NCI-H1417 treated with DMSO at 0.1 percent for 48 hours (cell line): ENCODE measurements at places on chromosomes 4 and X.

- DNase-seq: peak; percentile 52
Measured at GRCh38 chr4:82428969-82429727, 1.1 kb downstream of the HNRNPDL start.

GRCh38 chrX:38006291-38006690 is at the start of gene SYTL5:
TSS of gene SYTL5 (plus strand) at chrX:38006553. CDS start at chrX:38033890, 27,337 bp downstream.
- DNase-seq: no peak

DNA sequence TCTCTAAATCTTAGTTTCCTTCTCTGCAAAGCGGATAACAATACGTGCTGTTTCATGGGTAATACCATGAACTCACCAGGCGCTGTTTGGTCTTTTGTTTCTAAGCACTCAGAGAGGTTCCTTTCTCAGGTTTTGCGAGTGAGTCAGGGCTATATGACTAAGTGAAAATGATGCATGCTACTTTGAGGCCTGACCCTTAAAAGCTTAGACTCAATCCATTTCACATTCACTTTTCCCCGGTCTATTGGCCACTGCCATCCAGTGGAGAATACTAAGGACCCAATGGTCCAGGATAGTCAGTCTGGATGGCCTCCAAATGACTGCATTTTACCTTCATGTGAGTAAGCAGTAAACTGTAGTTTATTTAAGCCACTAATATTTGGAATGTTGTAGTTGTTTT is 400.8 kb upstream of the SLIT2 start:
- DNase-seq: no peak

DNA sequence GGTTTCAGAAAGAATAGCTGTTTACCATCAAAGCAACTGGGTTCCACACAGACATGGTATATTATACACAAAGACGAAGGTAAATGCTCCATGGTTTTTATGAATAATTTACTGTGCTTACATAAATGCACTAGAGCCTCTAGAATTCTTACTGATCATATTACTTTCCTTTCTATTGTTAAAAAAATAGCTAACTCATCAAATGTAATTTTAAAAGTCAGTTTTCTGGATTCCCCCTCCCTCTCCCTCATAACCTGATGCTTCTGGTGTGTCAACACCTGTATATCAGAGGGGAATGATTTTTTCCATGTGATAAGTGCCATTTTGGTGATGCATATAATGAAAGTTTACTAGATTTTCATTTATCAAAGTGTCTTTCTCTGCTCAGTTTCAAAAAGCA is 31.1 kb upstream of the LEF1 start:
- no peak for DNase-seq

DNA sequence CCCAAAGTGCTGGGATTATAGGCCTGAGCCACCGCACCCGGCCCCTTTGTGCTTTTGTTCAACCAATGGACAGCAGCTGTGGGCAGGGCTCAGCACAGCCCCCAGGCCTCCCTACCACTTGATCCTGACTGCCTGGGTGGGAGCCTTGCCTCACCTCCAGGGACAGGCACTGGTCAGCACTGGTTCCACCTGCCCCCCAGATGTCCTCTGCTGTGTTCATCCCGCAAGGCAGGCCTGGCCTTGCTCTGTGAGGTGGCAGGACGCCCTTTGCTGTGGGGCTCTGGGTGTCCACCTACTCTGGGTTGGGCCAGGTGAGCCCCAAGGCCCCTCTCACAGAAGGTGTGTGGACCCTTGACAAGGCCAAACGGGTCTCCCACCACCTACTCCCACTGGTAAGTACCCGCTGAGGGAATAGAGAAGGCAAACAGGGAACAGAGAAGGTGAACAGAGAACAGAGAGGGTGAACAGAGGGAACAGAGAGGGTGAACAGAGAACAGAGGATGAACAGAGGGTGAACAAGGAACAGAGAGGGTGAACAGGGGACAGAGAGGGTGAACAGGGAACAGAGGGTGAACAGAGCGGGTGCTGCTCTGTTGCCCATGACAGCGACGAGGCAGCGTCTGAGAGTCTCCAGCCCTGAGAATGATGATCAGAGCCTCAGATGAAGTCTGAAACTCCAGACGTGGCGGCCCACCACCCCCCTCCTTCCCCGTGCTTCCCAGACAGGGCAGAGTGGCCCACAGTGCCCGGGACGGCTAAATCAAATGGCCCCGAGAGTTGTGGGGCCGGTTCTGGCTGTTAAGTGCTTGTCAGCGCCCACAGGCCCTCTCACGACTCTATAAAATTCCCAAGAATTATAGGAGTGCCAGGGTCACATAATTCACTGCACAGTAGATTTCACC is 55.0 kb upstream of the NKX1-1 start:
- no peak for DNase-seq

GRCh38 chrX:37291924-37292323 is 57.2 kb upstream of the PRRG1 start:
- DNase-seq: no peak

DNA sequence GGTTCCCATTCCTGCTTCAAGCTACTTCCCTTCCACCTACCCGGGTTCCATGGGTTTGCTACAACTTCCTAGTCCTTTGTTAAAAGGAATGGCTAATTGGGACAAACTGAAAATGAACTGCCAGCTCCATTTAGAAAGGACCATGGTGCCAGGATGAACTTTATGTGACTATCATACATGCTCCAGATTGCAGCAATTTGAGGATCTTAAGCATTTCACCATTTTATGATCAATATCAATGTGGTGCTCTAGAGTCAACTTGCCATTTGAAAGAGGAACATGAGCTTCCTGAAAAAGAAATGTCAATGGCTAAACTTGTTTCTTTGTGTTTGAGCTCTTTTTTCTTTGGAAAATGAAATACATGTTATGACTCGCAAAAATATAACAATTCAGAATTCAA is 92.7 kb upstream of the IL15 start:
- DNase-seq: no peak

DNA sequence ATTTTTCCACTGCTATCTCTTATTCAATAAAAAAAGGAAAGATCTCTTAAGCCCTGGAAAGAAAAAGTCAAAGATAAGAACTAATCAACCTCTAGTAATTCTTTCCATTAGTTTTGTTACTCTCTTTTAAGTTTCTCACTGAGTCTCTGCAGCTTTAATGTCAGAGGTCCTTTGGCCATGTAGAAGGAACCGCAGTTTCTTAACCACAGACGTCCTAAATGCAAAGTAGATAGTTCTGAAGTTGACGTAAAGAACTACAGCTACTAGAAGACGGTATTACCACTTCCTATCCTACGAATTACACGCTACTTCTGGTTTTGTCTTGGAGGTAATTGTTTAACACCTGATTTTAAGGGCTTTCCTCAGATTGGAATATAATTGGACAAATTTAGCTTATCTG is 325.9 kb downstream of the ANKRD50 start:
- no peak for DNase-seq

DNA sequence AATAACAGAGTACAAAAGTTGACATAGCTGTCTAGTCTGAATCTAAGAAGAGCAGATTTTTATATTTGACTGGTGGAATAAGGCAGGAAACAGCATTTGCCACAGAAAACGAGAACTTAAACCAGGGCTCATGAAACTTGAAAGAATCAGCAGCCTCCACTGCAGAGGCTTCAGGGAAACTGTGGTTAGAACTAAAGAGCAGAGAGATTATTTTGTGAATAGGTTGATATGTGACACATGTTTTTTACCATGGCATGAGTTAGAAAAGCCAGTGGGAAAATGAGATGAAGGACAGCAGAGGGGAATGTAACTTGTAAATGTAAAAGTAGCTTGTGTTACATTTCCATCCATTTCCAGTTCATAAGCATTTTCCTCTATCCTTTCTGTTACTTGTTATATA is 63.7 kb upstream of the CAMK2D start:
- no peak for DNase-seq

GRCh38 chr4:23364167-23364566 is 525.7 kb downstream of the PPARGC1A start:
- no peak for DNase-seq

DNA sequence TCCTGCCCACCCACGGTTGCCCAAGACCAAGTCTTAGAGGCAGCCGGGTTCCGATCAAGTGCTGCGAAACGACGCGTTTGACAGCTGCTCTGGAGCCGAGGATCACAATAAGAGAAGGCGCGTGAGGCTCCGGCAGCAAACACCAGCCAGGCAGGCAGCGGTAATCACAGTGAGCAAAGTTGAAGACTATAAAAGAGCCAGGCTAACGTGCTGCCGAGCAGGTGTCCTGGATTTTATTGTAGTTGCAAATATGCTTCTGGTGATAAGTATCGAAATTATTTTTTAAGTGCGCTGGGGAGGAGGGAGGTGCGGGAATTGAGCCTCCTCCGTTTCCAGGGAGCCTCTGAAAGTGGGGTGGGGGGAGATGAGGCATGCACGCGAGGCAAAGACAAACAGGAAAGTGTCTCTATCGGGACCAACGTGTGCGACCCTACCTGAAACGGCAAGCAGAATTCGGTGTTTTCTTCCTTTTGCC is 590 bp downstream of the GABRA2 start:
- no peak for DNase-seq

GRCh38 chrX:129566073-129566472 is 26.0 kb downstream of the OCRL start:
- DNase-seq: no peak

- no peak for DNase-seq
Measured at GRCh38 chr4:154985673-154986072, 204.6 kb downstream of the RBM46 start.

GRCh38 chr4:78971326-78971725 is 32.1 kb upstream of the PAQR3 start:
- no peak for DNase-seq

- no peak for DNase-seq
Measured at GRCh38 chr4:2079006-2079405, 19.9 kb downstream of the NAT8L start.

- DNase-seq: no peak
Measured at GRCh38 chr4:184750926-184751584, 17.2 kb upstream of the CENPU start.

DNA sequence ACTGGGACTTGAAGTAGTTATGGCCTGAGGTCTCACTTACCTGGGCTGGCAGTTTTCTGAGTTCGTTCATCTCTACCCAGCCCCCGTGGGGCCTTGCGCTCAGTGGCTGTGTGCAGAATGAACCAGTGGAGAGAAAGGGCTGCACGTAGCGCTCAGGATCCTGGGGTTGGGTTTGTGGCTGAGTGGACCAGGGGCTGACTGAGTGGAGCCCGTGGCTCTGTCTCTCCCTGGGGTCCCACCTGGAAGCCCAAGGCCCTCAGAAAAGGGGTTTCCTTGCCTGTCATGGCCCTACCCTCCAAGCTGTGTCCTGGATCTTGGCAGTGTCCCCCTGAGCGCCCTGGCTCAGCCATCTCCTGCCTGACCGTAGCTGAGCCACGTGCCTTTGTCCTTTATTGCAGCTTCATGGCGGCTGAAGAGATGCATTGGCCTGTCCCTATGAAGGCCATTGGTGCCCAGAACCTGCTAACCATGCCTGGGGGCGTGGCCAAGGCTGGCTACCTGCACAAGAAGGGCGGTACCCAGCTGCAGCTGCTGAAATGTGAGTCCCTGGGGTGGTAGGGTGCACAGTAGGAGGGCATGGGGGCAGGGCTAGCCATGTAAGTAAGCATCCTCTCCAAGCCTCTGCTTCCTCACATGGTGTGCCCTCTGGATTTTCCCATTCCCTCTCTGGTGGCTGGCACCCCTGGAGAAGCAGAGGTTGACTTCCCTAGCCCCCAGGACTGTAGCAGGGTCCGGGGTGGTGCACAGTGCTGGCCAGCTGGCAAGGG is 23.2 kb upstream of the ADD1 start:
- no peak for DNase-seq

DNA sequence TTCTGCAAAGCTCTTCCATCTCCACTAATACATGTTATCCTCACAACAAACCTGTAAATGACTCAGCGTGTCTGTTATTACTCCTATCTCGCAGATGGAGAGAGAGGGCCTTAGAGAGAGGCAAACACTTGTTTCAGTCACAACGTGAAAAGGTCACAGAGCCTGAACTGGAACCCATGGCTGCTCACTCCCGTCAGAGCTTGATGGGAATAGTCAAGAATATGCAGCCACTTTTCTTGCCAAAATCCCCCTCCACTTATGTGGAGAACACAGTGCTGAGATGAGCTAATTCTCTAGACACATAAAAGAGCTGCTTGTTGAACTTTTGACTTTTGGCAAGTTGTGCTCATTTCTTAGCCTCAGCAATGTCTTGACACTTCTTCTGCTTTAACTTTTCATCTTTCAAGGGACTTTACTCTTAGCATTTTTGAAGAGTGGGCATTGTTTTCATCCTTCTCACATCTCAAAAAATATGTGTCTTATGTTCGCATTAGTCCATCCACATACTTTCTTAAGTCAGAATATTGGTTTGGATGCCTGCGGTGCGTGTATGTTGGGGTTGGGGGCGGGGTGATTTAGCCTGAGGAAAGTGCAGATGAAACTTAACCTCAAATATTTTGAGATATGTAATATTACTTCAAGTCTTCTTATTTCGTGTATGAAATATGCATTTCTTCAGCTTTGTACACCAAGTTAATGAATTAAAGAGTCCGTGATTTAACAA is 69.2 kb downstream of the SYNPO2 start:
- no peak for DNase-seq

DNA sequence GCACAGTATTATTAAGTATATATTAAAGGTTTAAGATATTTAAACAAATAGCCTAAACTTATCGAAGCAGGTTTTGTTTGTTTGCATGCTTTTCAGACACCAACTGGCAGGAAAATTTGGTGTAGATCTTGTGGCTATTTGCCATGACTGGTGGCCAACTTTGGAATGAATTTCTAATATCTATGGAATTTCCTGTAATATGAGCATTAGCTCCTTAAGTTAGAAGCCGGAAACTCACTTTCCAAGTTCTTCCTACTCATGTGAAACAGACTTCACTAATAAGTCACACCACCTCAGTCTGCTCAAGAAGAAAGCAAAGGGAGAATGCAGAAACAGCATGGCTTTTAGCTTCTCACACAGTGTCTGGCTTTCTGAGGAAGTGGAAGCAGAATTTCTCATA is 563.9 kb downstream of the GRXCR1 start:
- DNase-seq: no peak

DNA sequence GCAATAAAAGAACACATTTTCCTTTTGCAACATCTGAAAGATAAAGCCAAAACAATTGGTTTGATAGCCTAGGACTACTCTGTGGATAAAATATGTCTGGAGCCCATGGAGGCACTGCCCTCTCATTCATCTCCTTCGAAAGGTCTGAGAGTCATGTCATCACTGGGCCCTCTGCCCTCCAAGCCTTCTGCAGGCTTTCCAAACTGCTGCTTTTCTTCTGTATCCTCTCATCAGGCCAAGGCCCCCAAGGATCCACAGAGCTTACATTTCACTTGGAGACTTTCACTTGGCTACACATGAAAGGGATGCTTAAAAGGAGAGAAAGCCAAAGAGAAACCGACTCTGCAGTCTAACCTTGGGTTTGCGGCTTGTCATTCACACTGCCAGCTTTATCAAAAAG is 109.9 kb downstream of the SH3RF1 start:
- DNase-seq: no peak

- DNase-seq: no peak
Measured at GRCh38 chrX:41481264-41482109, 34.3 kb downstream of the NYX start.

- no peak for DNase-seq
Measured at GRCh38 chr4:147772459-147772969, 40.6 kb downstream of the ARHGAP10 start.
